Endothelial cell of umbilical vein (primary cell): ENCODE measurements at places on chromosomes 4 and X. TPM values are rescaled to one million over a fixed set of nuclear protein-coding genes. Genes with fewer than 3 reads are reported as not detected.

PCDH10 gene
- 91.0 and 100 TPM in 2 replicates for polyA plus RNA-seq

GPRASP1 gene
- 0.32 and 0.33 TPM in 2 replicates for polyA plus RNA-seq

MAGEA4 gene
- polyA plus RNA-seq = not detected in 2 replicates

STAP1 gene
- polyA plus RNA-seq = not detected in 2 replicates

PARM1 gene
- polyA plus RNA-seq = 0.01 and 0.02 TPM in 2 replicates

TKTL2 gene
- not detected in 2 replicates for polyA plus RNA-seq

ADGRG4 gene
- 0.08 and 0.13 TPM in 2 replicates for polyA plus RNA-seq

RAB40A gene
- 0.30 and 0.33 TPM in 2 replicates for polyA plus RNA-seq

- DNase-seq = no peak
Measured at GRCh38 chrX:77076896-77077295, 370.3 kb upstream of the FGF16 start.

- no peak for DNase-seq
Measured at GRCh38 chr4:129314781-129315180, 218.8 kb downstream of the C4orf33 start.

DNA sequence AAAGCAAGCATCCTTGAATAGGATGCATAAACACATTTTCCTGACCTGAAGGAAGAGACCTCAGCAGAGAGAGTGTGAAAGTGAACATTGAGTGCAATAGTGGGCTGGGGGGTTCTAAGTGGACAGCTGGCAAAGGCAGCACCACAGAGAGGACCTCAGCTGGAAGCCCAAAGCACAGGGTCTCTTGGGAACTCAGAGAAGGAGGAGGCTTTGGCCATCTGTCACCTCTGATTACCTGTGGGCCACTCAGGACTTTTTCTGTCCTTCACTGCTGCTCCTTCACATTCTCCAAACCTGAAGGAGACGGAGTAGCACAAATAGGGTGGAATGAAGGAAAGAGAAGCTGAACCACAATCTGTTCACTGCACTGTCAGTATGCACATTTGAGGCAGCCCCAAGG, 37.9 kb upstream of the FAT4 start:
- DNase-seq = no peak

- peak; percentile 8 for DNase-seq
Measured at GRCh38 chrX:40104985-40105834, 7.5 kb upstream of the BCOR start.

DNA sequence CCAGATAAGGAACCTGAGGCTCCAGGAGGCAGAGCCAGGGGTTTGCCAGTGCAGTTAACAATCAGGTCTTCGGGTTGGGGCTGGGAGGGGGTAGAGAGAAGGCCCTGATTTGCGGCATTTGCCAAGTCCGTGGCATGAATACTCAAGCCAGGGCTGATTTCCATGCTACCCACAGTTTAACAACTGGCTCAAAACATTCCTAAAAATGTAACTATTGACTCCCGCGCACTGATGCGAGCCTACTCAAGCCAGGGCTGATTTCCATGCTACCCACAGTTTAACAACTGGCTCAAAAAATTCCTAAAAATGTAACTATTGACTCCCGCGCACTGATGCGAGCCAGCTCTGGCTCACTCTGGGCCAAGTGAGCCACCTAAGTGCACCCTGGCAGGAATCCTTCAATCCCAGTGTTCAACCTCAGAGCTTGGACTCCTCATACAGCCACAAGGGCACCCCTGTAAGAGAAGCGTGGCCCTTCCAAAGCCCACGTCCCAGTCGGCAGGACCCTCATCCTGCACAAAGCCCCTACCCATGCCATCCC, 75.6 kb downstream of the PPP2R2C start:
- no peak for DNase-seq

DNA sequence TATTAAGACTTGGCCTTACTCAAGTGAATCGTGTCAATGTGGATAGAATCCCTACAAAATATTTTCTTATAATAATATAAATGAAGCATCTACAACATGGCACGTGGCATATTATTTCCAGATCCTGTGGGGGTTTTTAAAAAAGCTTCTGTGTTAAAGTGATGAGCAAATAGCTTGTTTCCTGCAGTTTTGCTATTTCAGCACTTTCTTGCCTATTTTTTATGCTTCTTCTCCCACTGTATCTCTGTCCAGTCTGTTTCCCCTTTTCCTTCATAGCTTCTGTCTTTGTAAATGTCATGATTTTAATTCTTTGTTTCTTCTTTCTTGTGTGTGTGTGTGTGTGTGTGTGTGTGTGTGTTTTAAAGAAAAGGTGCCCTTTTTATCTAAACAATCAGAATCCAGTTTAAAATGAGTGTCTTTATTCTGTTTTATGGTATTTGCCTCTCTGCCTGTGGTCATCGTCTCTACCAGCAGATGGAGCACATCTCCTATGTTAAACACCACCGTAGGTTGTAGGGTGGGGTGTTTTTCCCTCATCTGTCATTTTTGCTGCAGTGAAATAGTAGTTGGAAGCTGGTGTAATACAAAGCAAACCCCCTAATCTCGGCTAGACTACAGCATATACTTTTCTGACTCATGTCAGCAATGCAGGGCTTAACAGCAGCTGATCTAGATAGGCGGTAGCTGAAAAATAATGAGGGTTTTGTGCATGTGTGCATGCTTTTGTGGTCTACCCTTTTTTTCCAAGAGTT, 33.1 kb downstream of the FTHL17 start:
- DNase-seq = peak; percentile 24

DNA sequence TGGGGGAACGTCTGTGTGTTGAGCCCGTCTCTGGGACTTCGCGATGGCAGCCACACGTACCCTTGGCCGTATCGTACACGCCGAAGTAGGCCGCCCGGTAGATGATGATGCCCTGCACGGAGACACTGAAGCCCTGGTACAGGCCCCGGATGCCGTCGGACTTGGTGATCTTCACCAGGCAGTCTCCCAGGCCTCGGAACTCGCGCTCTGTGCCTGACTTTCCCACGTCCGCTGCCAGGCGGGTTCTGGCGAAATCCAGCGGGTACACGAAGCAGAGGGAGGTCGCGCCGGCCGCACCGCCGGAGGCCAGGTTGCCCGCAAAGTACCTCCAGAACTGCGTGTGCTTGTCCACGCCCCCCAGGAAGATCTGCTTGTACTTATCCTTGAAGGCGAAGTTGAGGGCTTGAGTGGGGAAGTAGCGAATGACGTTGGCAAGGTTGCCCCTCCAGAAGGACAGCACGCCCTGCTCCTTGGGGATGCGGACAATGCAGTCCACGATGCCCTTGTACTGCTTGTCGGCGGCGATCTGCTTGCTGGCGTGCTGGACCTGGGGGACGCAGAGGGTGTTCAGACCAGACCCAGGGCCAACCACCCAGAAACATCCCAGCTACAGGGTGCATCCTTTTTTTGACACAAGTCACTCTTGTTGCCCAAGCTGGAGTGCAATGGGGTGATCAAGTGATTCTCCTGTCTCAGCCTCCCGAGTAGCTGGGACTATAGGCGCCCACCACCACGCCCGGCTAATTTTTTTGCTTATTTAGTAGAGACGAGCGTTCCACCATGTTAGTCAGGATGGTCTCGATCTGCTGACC, 2.5 kb downstream of the SLC25A6 start:
- DNase-seq = no peak

GRCh38 chr4:86653237-86653865, 59.2 kb downstream of the PTPN13 start:
- DNase-seq = peak; percentile 21

- no peak for DNase-seq
Measured at GRCh38 chr4:77451530-77451929, 154.1 kb upstream of the CXCL13 start.

DNA sequence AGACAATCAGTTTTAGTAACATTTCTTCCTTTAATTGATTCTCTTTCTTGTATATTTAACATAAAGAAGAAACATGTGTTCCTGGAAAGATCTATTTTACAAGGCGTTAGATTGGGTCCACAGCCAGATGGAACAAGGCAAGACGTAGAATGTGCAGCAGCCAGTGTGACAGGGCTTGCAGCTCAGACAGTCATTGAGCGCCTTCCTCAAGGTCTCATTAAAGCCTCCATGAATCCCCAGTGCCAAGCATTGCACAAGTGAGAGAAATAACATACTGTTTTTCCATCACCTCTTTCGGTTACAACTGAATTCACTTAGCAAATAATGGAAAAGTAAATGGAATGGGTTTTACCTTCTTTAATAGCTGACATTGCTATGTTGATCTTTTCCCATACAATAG, 292.5 kb downstream of the USP46 start:
- no peak for DNase-seq

GRCh38 chrX:72604705-72605104, 32.1 kb upstream of the HDAC8 start:
- DNase-seq = no peak

DNA sequence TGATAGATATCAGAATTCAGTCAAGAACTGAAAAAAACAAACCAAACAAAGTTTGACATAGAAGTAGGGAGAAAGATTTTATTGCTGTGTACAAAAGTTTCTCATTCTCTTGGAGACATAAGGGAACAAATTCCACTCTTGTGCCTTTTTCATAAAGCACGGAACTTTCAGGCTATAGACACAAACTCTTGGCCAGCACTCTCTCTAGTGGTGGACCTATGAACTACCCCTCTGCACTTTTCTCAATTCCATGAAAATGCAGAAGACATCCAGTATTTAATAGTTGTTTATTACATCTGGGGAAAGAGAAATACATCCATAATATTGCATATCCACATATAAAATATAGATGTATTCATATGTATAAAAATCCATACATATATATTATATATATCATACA, 291.6 kb upstream of the HS3ST1 start:
- DNase-seq = peak; percentile 62
